ENCODE measurements at places on chromosomes 4 and X.

DNA sequence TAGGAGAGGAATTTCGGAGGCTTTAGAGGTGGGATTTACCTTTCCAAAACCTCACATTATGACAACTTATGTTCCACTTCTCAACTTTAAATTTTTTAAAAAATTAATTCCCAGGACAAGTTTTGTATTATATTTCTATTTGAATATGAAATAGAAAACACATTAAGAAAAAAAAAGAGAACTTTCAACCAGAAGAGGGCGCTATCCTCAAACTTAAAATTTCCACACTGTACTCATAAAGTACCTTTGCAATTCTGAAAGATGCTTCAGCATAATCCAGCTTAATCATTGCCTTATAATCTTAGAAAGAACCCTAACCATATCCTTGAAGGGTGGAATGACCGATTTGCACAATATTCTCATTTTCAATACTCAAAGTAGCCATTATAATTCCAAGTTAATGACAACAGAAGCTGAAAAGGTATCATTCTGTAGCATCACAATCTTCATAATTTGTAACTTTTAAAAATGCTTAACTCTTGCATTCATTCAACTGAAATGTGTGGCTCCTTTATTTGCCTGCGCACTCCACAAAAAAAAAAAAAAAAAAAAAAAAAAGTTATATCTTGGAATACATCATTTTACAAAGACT is 158.0 kb downstream of the KCNIP4 start:
- peak; percentile 7 for DNase-seq

DNA sequence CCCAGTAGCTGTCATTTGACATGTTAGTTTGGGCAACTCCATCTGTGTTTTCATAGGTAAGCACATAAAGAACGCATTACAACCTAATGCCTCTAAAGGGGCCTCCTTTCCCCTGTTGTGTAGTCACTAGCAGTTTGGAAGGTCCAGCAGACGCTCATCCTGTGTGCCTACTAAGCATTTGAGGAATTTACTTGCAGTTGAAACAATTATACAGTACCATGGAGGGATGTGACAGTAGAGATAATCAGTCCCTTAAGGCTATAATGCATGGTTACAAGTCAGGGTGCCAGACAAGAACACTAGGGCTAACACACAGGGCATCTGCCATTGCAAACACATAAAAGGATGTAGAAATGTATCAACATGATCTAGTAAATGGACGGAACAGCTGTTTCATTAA is 138.3 kb downstream of the PCDH10 start:
- no peak for DNase-seq

DNA sequence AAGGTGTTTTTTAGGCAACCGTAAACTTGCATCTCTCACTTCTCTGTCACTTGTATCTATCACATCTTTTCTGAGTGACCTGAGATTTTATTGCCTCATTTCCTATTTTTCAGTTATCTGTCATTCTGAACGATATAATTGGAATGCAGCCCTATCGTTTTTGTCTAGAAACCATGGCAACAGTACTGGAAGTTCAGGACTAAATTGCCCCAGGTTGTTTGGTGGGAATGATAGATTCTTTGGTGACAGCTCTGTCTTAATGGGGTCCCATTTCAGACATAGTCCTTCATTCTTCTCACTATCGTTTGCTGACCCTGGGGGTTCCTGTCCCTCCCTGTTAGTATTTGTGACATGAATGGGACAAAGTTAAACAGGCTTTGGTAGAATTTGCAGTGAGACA is 267.7 kb upstream of the GALNT7 start:
- no peak for DNase-seq

- no peak for DNase-seq
Observed at GRCh38 chr4:74038425-74039314, at the start of gene CXCL3. Gene CXCL3 (minus strand): TSS chr4:74038689. CDS start chr4:74038611, 78 bp downstream.

GRCh38 chr4:187903106-187903505 is 92.5 kb upstream of the ZFP42 start:
- DNase-seq, result no peak

GRCh38 chrX:37470711-37471110 is 100.8 kb upstream of the LANCL3 start:
- no peak for DNase-seq

GRCh38 chr4:24795666-24796381 is 451 bp downstream of the SOD3 start:
- no peak for DNase-seq

GRCh38 chrX:48540480-48540879 is 966 bp downstream of the TBC1D25 start:
- peak; percentile 28 for DNase-seq

DNA sequence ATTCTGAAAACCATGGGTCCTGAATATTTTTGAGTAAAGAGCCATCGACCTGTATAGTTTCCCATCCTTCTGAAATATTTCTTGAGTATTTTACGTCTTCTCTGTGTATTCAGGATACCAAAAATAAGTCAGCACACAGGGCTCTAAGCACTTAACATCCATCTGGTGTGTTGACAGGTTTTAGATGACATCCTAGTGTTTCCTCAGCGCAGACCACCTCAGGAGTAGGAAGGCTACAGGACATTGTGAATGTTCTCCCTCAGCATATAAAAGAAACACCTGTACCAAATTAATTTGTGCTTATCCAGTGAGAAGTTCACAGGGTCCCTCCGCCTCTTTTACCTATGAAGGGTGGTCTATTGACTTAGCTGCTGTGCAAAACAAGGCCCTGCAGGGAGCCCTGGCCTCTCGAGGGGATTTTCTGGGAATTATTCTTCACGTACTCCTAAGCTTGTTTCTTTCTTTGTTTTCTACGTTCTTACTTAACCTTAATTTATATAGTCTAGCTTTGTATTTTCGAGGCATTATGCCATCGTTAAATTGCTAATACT is 241.8 kb downstream of the FBXO8 start:
- DNase-seq, result no peak

- no peak for DNase-seq
Observed at GRCh38 chr4:55340266-55340665, 5.8 kb upstream of the SRD5A3 start.

GRCh38 chr4:14023036-14023435 is 395.5 kb upstream of the BOD1L1 start:
- DNase-seq, result no peak

- no peak for DNase-seq
Observed at GRCh38 chr4:136306361-136306760, 1225.9 kb downstream of the PCDH18 start.

DNA sequence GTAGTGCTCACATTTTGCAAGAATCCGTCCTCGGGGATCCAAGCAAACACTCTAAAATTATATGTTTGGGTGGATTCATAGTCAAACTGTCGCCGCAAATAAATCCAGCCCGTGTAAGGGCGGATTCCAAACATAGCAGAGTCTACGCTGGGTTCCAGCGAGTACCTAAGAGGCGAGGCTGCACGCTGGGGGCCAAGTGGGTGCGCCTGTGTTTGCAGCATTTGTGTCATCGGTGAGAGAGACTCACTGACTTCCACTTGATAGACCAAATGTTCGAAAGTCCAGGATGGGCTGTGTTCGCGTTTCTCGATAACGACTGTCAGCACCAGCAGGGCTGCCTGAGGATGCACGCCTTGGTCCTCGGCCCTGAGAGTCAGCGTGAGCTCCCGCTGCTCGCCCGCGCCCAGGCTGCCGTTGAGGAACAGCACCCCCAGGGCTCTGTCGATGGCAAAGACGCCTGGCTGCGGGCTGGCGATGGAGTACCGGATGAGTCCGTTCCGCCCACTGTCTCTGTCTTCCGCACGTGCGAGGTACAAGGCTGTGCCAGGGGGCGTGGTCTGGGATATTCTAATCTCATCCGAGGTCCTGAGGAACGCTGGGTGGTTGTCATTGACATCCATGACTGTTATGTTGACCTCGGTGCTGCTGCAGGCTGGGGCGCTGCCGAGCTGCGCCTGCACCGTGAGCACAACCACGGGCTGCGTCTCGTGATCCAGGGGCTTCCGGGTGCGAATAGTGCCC is 158.7 kb downstream of the DCHS2 start:
- DNase-seq, result peak; percentile 49

- DNase-seq, result no peak
Observed at GRCh38 chrX:51440365-51440764, 56.0 kb downstream of the NUDT11 start.

DNA sequence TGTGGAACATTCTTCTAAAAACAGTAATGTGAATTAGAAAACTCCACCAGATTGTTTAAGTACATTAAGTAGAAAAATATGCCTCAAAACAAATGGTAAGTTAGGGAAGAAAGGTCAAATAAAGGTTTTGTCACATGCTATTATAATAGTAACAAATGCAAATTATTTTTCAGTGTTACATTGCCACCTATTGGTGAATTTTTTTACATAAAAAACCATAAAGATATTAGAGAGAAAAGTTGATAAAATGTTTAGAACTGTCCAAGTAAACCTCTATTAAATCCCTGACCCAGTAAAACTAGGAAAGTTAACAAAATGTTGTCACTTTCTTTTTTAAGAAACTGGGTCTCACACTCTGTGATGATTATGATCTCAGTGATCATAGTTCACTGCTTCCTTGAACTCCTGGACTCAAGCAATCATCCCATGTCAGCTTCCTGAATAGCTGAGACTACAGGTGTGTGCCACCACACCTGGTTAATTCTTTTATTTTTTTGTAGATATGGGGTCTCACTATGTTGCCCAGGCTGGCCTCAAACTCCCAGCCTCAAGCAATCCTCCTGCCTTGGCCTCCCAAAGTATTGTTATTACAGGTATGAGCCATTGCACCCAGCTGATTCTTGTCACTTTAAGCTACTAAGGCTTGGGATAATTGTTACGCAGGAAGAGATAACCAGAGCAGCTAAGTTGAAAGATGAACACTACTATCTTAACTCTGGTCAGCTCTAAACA is 157.6 kb downstream of the ATRX start:
- DNase-seq, result no peak

GRCh38 chr4:138522366-138522765 is 280.2 kb upstream of the SLC7A11 start:
- DNase-seq, result no peak

DNA sequence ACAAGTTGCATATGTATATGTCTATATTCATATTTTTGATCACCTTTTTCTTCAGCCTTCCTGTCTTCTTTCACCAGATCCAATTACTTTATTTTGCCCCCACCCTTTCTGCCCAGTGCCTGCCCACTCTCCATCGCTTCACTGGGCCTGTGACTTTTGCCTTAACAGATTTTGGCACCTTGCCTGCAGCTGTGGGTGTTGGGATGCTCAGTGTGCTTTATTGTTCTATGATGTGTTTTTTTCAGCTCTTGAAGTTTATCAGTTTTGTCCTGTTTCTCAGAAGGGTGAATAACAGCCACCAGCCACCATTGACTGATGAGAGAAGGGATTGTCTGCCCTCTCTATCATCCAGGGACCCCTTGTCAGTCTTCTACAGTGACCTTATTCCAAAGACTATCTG is 77.2 kb upstream of the GALNT7 start:
- DNase-seq, result no peak

DNA sequence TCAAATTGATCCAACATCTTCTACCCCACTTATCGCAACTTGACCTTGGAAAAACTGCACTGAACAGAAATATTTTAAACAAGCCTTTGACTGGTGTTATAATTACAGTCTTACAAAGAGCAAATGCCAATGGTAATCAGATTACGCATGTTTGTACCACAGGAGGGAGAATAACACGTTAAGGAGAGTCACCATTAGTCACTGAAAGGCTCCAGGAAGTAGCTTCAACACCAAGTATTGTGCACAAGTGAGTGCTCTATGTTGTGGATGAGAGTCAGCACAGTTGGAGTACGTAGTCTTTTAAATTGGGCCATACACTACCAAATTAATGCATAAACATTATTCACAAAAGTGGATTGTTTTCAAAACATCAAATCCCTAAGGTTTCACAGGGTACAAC is 1081.5 kb upstream of the TENM3 start:
- DNase-seq, result no peak

DNA sequence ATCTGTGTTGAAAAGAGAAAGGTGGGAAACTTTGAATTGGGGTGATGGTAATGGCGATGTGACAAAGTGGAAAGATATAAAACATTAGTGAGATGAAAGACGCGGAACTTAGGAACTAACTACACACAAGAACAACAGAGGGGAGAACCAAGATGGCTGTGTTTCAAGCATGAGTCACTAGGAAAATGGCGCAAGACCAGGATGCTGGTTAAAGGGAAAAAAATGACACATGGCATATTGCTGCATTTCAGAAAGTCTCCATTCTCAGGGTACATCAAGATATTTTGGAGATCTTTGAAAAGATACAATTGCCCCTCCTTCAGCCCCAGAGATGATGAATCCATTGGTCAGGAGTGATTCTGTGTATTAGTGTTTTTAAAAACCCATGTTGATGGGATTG is 164.4 kb downstream of the FBXO8 start:
- DNase-seq, result no peak

DNA sequence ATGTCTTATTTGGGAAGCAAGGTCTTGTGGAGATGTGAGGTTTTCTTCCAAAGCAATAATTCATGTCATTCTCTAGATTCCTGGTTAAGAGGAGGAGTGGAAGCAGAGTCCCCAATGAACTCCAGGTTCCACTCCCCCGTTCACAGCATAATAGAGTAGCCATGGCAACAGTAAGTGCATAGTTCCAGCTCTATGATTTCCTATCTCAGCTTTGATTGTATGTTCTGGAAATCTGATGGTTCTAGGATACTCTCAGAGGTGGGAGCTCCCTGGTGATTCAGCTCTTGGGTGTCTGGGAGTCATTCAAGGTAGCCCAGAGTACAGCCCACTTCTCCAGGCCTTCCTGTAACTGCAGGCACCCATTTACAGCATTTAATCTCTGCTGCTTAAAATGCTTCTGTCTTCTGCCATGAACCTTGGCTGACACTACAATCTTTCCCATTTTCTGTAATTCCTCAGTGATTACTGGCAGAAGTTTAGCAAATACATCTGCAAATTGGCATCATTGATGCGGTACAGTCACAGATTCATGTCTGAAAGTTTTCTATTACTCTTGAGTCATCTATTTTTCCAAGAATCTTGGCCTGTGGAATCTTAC is 242.0 kb downstream of the MAPK10 start:
- no peak for DNase-seq

GRCh38 chr4:59518005-59518823 is 1681.9 kb upstream of the ADGRL3 start:
- no peak for DNase-seq

DNA sequence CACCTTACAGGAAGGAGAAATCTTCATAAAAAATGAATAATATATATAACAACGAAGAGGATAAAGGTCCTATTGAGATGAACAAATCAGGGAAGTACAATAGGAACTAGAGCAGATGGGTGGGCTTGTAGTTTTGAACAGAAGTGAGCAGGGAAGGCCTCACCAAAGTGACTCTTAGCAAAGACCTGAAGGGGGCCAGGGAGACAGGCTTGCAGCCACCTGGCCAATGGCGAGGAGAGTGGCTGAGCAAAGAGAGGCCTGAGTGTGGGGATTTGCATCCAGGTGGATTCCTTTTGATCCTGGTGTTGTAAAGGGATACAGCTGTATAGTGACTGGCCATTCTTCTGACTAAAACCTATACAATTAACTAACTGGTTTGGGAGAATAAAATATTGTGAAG is 354.1 kb downstream of the CAMK2D start:
- DNase-seq, result no peak

- DNase-seq, result no peak
Observed at GRCh38 chr4:100076753-100077152, 113.5 kb downstream of the DDIT4L start.

- no peak for DNase-seq
Observed at GRCh38 chr4:187436251-187436650, 559.3 kb upstream of the ZFP42 start.

GRCh38 chr4:138821331-138821730 is 194.2 kb upstream of the NOCT start:
- DNase-seq, result no peak

All from CD4-positive, alpha-beta T cell treated with Interleukin-10 for 1 hour (primary cell).